ENCODE measurements at places on chromosomes 16 and 17. TPM values are rescaled to one million over a fixed set of nuclear protein-coding genes. Genes with fewer than 3 reads are reported as not detected.

DNA sequence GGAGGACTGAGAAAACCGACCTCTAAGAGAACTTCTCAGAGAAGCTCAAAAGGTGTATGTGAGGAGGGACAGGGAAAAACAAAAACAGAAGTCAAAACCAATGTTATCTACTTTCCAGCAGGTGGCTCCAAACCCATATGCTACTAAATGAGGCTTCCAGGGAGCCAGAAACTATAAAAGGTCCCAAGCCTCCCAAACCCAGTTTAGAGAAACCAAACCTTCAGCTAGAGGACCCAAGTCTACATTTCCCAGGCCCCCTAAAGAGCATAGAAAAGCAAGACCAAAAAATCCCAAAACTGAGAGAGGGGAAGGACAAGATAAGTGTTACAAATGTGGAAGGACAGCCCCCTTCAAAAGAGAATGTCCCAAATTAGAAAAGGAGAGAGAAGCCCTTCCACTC lies 3.7 kb downstream of the HPR start:
- peak; percentile 48 for DNase-seq

- no peak for DNase-seq
Measured at GRCh38 chr16:16143038-16143763, 80.1 kb downstream of the ABCC6 start.

DNA sequence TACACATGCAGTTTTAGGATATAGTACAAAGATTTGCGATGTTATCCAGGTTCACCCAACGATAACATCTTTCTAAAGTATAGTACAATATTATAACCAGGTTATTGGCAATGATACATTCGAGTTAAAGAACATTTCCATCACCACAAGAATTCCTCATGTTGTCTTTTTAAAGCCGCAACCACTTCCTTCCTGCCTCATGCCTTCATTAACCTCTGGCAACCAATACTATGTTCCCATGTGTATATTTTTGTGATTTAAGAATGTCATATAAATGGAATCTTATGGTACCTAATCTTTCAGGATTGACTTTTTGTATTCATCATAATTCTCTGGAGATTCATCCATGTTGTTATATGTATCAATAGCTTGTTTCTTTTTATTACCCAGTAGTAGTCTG lies 1183.2 kb downstream of the CDH11 start:
- no peak for DNase-seq

GRCh38 chr17:41666237-41666641 lies 22.4 kb upstream of the EIF1 start:
- peak; percentile 64 for DNase-seq

GRCh38 chr17:41785091-41785858 lies 1.2 kb downstream of the JUP start:
- peak; percentile 69 for DNase-seq

GRCh38 chr17:11719856-11720255 lies 121.6 kb downstream of the DNAH9 start:
- peak; percentile 50 for DNase-seq

GRCh38 chr17:9306086-9306485 lies 269.5 kb downstream of the STX8 start:
- no peak for DNase-seq

GRCh38 chr17:6427279-6427781 lies 7.6 kb downstream of the AIPL1 start:
- no peak for DNase-seq

DNA sequence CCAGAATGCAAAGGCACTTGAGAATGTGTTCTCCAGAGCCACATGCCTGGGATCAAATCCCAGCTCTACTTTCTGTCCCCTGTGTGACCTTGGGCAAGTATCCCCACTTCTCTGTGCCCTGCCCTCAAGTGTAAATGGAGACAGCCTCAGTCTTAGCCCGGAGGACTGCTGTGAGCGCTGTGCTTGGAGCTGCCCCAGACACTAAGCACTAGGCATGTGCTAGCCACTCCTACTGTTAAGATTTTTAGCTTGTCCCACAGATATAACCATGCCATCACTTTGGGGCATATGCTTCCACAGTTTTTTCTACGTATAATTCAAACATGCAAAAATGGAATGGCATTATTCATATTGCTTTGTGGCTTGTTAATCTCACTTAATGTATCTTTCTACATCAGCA lies 29.4 kb downstream of the TMEM11 start:
- no peak for DNase-seq

DNA sequence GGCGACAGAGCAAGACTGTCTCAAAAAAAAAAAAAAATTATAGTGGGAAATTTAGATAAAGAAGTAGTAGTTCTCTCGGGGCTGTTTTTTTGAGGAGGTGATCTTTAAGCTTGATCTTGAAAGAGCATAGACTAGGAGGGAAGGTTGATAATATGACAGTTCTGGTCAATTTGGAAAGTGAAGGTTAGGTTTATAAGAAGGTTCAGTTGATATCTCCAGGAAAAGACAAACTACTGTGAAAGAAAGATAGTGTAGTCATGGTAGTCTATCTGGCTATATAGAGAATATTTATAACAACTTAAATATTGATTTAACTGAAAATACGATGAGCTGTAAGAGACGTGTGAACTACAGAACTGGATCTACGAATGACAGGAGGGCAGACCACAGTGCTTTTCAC lies 3.1 kb downstream of the ATF7IP2 start:
- no peak for DNase-seq

DNA sequence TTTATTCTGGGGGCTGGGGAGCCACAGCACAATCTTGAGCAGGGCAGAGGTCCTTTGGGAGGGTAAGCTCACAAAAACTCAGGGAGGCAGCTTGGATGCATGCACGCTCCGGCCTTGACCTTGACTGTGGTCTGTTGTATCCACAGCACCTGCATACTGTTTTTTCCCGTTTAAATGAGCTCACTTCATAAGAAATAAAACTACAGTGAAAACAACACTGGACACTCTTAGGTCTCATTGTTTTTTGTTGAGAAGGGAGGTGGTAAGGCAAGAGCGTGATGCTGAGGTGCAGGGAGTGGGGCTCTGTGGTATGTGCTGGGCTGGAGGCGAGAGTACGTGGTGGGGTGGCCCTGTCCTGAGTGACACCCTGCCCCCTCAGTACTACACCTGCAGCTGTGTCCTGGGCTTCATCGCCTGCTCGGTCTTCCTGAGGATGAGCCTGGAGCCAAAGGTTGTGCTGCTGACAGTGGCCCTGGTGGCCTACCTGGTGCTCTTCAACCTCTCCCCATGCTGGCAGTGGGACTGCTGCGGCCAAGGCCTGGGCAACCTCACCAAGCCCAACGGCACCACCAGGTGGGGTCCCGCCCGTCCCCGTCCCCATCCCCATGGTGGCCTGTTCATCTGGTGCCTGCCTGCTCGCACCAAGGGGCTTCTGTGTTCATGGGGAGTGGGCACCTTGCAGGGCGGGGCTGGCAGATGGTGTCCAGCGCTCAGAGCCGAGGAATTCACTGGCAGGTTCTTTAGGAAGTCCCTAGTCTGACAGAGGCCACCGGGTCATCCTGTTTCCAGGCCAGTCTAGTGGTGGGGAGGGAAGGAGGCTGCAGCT lies 44.2 kb downstream of the ADCY7 start:
- no peak for DNase-seq

DNA sequence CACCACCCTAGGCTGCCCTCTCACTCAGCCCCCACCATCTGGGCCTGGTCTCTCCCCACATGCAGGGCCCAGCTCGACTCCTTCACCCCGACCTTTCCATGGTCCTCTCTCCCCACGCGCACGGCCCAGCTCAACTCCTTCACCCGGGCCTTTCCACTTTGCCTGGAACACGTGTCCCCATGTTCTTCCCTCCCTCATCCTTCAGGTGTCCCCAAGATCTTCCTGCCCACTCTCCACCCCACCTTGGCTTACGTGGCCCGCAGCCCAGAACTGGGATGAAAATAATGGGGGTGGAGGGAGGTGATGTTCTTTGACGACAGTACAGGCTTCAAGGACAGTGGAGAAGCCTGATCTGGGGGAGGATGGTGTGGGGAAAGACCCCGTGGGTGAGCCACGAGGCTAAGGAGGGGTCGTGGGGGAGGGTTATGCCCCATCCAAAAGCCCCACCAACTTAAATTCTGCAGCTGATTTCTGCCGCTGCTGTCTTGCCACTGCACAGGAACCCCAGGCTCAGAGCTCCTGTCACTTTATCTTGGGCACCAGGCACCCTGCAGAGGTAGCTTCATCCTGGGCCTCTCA lies 9.9 kb upstream of the MEAK7 start:
- DNase-seq, result no peak

DNA sequence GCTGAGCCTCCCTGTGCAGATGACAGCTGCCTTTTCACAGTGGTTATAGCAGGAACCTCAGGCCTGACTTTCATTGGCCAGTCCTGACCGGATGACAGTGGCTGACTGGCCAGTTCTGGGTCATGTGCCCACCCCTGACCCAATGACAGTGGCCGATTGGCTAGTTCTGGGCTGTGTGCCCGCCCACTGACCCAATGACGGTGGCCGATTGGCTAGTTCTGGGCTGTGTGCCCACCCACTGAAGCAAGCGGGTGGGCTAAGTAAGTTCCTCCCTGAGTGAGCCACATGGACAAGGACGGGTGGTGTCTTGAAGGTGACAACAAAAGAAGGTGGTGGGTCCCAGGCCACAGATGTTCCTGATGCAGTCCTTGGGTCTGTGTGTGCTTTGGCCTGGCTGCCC lies 9.5 kb downstream of the DEF8 start:
- DNase-seq, result peak; percentile 12

DNA sequence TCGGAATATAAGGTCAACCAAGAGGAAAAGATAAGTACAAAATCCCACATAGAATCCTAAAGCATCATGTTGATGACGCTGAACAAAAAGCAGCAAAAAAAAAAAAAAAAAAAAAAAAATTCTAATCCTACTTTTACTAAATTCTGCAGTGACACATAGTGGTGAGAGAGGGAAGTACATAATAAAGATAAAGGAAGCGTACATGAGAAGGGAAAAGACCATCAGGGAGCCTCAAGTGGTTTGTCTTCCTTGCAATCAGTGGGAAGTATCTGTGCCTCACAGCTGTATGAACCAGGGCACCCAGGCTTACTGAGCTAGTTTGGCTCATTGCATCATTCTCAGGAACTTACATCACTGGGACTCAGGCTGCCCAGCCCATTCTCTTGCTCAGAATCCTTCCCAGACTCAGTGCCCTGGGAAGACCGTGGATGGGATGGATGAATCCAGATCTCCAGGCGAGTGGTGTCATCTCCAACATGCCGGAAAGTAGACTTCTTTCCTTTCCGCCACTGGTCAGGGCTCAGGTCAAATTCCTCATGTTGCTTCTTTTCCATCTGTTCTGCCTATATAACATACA lies 21.2 kb downstream of the SMG6 start:
- peak; percentile 87 for DNase-seq

- no peak for DNase-seq
Measured at GRCh38 chr16:47695756-47696155, 234.6 kb downstream of the PHKB start.

- no peak for DNase-seq
Measured at GRCh38 chr17:74295625-74296547, 21.9 kb downstream of the DNAI2 start.

DNA sequence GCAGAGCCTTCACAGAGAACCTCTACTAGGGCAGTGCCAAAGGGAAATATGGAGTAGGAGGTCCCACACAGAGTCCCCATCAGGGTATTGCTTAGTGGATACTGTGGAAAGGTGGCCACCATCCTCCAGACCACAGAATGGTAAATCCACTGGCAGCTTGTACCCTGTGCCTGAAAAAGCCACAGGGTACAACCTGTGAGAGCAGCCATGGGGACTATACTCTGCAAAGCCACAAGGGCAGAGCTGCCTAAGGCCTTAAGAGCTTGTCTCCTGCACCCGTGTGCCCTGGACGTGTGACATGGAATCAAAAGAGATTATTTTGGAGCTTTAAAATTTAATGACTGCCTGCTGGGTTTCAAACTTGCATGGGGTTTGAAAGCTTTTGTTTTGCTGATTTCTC lies 118.0 kb upstream of the SEC14L1 start:
- DNase-seq, result no peak

DNA sequence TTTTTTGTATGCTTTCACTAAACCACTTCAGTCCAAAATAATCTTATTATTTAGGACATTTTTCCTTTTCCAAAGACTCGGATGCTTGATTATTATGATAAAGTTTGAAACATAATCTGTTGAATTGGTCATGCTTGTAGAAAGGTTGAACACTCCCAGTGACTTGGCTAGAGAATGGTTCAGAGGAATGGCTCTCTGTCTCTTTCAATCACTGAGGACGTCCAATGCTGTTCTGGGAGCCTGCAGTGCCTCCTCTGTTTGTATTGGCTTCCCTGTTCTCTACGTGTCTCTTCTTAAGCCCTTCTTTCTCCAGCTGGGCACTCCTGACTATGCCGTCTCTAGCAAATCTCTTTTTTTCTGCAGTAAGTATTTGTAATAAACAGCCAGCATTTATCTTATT lies 369.0 kb upstream of the DYNLRB2 start:
- no peak for DNase-seq

- peak; percentile 60 for DNase-seq
Measured at GRCh38 chr16:66902648-66903543, 15.8 kb downstream of the CDH16 start.

DNA sequence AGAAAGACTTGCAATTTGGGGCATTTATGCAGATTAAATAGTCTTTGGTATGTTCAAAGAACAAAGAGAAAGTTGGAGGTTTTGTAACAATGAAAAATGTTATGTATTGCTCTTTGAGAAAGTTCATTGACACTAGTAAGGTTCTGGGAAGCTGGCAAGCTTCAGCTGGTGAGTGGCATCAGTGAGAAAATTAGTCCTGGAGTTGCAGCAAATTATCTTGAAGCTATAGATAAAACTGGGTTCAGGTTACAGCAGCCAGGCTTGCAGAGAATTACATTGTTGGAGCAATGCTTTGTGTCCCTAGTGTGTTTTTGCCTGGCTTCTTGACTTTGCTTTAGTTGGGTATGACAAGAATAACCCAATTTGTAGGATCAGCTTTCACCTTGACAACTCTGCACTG lies 221.2 kb downstream of the CDH13 start:
- DNase-seq, result no peak

GRCh38 chr16:17459903-17460521 lies 10.7 kb downstream of the XYLT1 start:
- DNase-seq, result peak; percentile 65

DNA sequence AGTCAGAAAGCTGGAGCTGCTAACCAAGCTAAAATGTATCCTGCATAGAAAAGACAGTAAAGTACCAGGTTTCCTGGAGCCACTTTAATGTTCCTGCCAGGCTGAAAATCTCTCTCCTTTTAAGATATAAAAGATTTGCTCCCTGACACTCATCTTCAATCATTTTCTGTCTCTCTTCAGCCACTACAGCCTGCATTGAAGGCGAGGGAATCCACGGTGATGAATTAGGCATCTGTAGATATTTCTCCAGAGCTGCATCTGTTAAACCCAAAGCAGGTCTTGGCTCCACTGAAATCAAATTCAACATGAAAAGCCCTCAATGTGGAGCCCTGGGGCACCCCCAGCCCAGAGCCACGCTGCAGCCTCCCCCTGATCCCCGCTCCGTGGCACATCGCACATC lies 94.7 kb upstream of the CRHR1 start:
- no peak for DNase-seq

DYNLRB2 gene
- total RNA-seq, result 20.9 TPM

PRR15L gene
- 59.5 TPM for total RNA-seq

KRTAP4-6 gene
- total RNA-seq, result not detected

CD300H gene
- total RNA-seq, result 3.4 TPM

CRHR1 gene
- total RNA-seq, result not detected

KCNH4 gene
- total RNA-seq, result 0.11 TPM

P2RX5 gene
- 2.0 TPM for total RNA-seq

MAPK7 gene
- 21.6 TPM for total RNA-seq

MARVELD3 gene
- total RNA-seq, result 8.8 TPM

GAST gene
- total RNA-seq, result not detected
